Effector memory CD4-positive, alpha-beta T cell (primary cell): ENCODE measurements at places on chromosomes 1 and 21.

DNA sequence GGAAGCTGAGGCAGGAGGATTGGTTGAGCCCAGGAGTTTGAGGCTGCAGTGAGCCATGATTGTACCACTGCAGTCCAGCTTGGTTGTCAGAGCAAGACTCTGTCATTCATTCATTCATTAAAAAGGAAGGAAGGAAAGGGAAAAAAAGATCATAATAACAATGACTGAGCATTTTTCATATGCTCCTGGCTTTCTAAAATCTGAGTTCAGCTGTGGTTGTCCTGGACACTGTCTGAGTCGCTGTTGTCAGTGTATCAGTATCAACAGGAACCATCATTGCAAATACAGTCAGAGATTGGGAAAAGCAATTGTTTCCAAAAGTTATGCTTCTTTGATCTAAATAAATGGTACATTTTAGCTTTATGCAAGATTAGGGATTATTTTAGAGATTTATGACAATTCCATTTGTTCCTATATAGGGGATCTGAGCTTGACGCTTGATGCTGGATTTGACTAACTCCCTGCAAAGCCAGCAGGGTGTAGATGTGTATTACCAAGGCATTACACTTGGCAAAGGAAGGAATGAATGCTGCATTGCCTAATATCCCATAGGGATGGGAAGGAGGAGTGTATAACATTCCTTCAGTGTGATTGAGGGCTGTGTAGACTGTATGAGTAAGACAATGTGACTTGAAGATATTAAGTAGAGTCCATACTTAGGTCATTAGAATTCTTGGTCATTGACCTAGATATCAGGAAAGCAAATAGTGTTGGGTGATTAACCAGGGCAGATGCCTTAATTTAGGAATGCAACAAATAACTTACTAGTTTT, 100.2 kb downstream of the DISP1 start:
- no peak for DNase-seq

DNA sequence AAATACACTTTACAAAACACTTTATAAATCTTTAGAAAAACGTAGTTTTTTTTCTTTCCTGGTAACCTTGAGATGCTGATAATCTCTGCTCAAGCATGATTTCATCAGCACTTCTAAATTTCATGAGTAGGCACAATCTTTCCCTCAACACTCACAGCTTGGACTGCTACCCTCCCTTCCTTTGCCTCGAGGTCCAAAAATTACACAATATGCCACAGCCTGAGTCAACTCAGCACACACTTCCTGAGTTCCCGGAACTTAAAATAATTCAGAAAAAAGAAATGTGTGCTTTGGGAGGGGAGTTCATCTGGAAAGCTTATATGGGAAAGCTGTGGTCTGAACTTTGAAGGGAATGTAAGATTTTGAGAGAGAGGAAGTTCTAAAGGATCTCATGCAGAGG, 5.9 kb downstream of the CLCA2 start:
- no peak for DNase-seq

DNA sequence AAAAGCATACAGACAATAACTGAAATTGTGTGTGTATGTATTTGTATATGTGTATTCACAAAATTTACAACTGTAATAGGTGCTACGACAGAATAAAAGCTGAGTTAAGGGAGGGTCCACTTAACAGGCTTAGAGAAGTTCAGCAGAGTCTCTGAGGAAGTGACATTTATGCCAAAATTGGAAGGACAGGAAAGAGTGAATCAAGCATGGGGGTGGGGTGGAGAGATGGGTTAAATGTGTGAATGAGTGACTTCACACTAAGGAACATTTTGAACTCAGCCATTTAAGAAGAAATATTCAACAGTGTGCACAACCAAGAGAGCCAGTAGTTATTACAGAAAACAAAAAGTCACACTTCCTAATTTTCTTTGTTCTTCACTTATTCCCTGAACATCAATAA, 53.8 kb upstream of the RGS1 start:
- DNase-seq = no peak

DNA sequence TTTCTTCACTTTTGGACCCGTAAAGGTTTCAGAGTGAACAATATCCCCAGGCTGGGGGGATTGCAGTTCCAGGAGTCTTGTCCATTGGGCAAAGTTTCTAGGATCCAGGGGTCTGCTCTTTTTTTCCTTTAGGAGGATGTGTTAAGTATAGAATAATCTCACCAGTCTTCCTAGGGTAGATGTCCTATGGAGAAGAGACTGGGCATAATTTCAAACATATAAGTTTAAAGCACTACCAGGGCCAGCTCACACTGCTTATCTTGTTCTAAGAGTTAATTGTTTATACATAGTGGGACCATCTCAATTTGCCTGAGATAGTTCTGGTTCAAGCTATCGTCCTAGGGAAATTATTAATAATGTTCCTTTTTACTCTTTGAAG, 1.2 kb downstream of the CHI3L2 start:
- DNase-seq = no peak

DNA sequence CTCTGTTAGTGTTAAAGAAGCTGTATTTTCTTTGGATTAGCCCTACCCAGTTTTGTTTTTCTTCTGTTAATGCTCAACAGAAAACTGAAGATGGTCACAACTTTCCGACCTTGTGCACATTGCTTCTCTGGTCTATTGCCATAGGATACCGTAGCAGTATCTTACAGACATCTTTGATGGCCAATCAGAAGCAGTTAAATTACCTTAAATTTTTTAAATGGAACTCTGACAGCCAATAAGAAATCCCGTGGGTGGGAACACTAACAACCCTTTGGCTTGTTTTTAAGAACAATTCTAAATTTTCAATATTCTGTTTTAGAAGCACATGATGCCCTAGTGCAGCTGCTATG, 17.2 kb downstream of the NFYC start:
- no peak for DNase-seq

DNA sequence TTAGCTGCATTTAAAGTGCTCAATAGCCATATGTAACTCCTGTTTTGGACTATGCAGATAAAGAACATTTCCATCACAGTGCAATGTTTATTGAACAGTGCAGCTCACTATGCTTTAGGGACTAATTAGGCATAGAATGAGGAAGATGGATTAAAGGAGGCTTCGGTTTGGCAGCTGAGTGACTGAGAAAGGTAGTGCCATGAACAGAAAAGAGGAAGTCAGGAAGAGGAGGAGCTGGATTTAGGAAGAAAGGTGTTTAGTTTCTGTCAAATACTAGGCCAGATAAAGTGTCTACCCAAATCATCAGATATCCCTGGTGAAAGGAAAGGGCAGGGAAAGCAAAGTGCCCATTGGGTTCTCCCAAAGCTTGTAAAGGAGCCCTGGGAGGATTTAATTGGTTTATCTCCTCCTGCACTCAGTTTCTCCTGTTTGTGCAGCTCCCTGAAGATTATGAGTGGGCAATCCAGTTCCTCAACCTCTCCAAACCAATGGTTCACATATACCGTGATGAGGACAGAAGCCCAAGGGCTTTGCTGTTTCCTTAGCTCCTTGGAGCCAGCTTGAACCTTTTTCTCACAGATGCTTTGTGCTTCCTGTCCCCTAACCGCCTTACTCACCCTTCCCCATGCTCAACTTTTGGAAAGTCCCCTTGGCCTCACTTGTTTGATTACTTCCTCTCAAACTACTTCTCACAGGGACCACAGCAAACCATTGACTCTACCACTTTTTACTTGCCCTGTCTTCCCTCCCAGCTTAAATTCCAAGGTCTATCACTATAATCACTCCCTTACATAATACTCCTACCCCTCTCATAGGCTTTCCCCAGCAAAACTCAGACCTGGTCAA, 3.5 kb upstream of the RAP1A start:
- DNase-seq = no peak

DNA sequence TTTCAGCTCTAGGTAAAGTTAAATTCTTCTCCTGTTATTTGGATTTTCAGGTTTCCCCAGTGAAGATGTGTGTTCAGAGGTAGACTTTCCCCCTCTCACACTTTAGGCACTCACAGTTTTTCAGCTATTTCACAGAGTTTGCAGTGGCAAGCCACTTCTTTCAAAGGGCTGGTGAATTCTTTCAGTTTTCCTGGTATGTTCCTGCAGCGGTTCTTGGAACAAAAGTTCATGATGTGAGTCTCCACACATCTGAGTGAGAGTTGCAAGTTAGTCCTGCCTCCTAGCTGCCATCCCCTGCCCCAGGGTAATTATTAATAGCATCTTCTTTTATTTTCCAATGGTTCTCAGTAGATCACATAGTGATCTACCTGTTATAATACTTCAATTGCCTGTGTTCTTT, 27.3 kb upstream of the CD84 start:
- DNase-seq = no peak

- DNase-seq = no peak
Measured at GRCh38 chr21:43921571-43921978, 56.6 kb downstream of the AGPAT3 start.

- no peak for DNase-seq
Measured at GRCh38 chr21:15616864-15617574, 112.8 kb upstream of the USP25 start.

DNA sequence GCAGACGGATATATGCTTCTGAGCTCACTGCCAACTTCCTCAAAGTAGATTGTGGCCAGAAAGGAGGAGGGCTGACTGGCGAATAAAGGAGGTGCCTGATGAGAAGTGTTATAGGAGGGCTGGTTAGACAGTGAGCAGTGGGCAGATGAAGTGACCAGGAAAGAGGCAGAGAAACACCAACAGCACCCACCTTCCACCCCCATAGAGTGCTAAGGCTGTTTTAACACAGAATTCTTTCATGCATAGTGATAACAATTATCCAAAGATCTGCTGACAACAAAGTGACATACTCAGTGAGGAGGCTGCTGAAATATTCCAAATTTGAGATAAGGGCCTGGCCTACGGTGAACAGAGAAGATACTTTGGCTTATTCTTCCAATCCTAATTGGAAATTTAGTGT, 21.2 kb upstream of the MTR start:
- no peak for DNase-seq

- DNase-seq = no peak
Measured at GRCh38 chr1:168960595-168960994, 145.9 kb upstream of the ATP1B1 start.

- DNase-seq = no peak
Measured at GRCh38 chr1:30695439-30695841, 27.9 kb downstream of the MATN1 start.

DNA sequence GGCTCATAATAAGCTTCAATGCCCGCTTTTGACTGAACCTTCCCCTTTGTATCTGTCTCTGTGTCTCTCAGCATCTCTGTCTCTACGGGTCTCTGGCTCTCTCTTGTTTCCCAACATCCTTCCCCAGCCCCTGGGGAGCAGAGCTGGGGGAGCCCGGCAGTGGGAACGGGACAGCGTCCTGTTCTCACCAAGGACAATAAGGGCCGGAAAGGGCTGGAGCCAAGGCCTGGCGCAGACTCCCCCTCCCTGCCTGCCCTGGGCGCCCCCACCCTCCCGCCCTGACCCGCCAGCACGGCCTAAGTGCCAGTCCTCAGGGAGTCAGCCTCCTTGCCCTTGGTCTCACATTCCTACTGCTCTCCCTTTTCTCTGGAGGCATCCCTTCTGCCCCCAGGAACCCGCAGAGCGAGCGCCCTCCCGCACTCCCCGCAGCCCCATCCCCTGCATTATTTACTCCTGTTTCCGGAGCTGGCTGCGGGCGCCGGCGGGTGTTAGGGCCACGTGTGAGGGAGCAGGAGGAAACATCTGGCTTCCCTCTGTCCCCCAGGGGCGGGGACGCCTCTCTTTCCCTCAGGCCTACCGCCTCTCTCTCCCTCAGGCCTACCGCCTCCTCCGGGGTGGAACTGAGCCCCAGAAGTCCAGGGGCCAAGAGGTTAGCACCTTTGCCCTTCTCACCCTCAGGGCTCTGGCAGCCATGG, 6.5 kb downstream of the KRTCAP2 start:
- no peak for DNase-seq

DNA sequence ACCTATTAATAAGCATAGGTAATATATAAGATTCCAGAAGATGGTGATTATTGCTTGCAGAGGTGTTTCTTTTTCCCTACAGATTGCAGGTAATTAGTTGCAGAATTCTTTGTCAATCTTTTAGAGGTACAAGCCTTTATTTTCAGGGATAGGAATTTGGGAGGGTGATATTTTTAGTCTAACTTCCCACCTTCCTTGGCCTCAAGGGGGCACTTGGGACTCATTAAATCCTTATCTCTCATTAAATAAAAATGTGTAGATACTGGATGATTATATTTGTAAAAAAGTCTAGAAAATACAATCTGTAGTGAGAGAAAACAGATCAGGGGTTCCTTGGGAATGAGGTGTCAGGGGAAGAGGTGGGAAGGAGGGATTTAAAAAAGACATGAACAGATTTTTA, 179.2 kb downstream of the PATJ start:
- no peak for DNase-seq

GRCh38 chr1:89635825-89636815, 3.2 kb downstream of the LRRC8C start:
- DNase-seq = no peak
